Stimulated activated CD4-positive, alpha-beta T cell treated with anti-CD3 and anti-CD28 coated beads, Interleukin-1b, Interleukin-23, amount 100 ng/mL, for 1 hour (primary cell): ENCODE measurements at places on chromosomes 2 and 18.

GRCh38 chr2:16584824-16585540, 80.7 kb downstream of the CYRIA start:
- no peak for DNase-seq

- DNase-seq, result no peak
Observed at GRCh38 chr2:239589270-239589825, 188.5 kb upstream of the HDAC4 start.

DNA sequence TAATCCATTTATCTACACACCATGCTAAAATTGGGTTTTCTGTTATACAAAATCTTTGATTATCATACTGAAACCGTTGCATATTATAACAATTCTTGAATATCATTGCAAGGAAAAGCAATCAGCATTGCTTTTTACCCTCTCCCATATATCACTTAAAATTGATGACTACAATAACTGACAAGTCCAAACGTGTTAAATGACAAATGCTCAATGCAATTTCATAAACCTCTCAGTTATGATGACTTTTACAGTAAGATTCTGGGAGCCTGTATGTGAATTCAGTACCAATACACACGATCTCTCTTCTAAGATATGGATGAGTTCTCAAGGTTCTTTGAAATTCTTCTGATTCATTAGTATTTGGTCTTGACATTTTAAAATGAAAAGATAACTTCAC, 368.5 kb upstream of the TRIB2 start:
- DNase-seq, result no peak

- DNase-seq, result no peak
Observed at GRCh38 chr18:72114801-72115594, 429.1 kb downstream of the CBLN2 start.

GRCh38 chr2:58620093-58620492, 379.0 kb upstream of the FANCL start:
- DNase-seq, result no peak

DNA sequence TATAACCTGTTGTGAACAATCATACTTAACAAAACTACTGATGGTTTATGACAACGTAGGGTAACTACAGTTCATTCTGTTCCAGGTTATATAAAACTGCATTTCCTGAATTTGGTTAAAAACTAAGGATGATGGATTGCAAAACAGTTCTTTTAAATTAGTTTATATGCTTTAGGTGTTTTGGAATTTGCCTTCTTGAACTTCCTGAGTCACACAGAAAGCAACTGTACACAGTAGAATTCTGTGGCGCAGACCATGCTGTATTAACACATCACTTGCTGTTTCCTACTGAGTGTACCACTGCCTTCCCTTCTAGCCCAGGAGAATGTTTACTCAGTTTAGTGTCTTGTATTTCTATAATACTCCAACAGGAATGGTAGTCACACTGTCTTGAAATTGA, 19.4 kb downstream of the ITGB1BP1 start:
- no peak for DNase-seq

GRCh38 chr2:148298196-148298595, 277.3 kb downstream of the MBD5 start:
- DNase-seq, result no peak

DNA sequence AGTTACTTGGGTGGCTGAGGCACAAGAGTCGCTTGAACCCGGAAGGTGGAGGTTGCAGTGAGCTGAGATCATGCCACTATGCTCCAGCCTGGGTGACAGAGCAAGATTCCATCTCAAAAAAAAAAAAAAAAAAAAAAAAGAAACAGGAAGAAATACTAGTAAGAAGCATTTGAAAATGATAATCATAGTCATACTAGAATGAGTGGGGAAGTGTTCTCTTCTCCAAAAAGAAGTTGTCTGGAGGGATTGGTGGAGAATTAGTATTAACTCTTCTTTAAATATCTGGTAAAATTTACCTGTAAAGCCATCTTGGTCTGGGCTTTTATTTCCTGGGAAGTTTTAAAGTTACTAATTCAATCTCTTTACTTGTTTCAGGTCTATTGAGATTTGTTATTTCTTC, 131.8 kb downstream of the FAM210A start:
- DNase-seq, result no peak

DNA sequence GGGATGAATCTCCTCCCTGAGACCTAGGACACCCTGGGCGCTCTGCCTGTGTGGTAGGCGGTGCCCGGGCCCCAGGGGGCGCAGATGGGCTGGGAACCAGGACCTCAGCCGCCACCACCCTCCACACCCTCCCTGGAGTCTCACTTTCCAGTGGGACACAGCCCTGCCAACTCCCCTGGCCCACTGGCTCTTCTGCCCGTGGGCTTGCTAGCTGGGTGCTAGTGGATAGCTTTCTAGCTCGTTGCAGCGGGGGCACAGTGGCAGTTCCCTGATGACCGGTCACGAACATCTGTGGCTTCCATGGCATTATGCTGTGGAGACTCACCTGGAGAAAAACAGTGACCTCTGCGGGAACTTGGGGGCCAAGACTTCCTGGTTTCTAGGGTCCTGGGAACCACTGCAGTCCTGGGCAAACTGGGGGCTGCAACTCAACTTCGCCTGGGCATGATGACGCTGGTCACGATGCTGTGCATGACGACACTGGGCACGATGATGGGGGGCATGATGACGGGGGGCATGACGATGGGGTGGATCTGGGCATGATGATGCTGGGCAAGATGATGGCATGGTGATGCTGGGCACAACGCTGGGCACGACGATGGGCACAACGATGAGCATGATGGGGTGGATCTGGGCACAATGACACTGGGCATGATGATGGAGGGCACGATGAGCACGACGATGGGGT, 31.0 kb upstream of the ALLC start:
- no peak for DNase-seq

DNA sequence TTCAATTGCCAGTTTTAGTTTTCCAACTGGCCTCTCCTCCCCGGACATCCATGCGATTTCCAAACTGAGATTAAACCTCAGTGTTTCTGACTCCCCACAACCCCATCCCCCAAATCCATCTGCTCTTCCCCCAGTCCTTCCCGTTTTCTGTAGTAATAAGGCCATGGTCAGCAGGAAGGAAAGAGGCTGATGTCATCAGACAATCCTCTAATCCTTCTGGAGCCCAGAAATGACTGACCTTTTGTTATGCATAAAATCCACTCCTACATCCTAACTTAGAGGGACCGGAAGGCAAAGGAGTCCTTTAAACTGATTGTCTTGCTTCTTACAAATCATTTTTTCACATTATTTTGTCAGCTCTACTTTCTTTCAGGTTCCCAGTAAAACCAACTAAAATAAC, 155.8 kb downstream of the INO80D start:
- DNase-seq, result no peak

DNA sequence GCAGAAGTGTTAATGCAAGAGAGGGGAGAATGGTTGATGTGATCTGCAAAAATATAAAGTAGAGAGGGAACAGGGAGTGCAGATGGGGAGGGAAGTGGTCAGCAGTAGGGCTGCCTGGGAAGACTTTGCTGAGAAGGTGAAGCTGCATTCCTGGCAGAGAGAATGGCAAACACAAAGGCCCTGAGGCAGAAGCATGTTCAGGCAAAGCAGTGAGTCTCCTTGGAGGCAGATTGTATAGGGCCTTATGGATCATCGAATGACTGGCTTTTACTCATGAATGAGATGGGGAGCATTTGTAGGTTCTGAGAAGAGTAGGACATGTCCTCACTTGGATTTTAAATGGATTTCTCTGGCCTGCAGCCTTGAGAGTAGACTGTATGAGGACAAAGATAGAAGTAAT, 9.5 kb downstream of the ITGA6 start:
- DNase-seq, result no peak

- no peak for DNase-seq
Observed at GRCh38 chr2:165874445-165875039, 79.0 kb downstream of the TTC21B start.

GRCh38 chr2:30252723-30253701, 21.7 kb downstream of the LBH start:
- peak; percentile 37 for DNase-seq

- no peak for DNase-seq
Observed at GRCh38 chr2:70124983-70125480, 37.8 kb downstream of the PCBP1 start.

DNA sequence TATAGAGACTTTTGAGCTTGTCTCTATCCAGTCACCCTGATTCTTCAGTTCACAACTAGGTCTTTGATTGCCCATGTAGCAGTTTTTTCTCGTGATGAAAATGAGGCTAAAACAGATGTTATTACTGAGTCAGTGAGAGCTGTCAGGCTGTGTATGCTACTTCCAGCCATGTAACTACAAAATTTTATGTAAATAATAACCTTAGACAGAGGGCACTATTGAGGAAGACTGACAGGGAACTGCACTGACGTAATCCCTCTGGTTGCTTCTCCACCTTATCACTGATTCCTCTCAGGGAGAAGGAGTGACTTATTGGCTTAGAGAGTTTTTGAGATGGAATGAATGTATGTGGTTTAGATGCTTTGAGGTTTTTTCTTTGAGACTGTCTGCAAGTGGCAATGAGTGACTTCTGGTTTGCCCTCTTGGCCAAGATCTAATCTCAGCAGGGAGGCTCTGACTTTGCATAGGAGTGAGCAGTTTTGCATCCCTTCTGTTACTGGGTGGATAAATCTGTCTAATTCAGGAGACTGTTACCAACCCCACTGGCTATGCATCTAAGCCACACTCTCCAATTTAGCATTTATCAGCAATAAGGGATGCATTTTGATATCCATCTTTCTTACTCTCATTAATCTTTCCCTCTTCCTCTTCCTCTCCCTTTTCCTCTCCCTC, 555.2 kb upstream of the FANCL start:
- DNase-seq, result no peak

GRCh38 chr18:37762076-37762621, 196.6 kb upstream of the CELF4 start:
- DNase-seq, result no peak

GRCh38 chr2:20665243-20666004, 1.5 kb upstream of the GDF7 start:
- no peak for DNase-seq

GRCh38 chr2:112582314-112582746, 2.1 kb upstream of the CHCHD5 start:
- peak; percentile 6 for DNase-seq

DNA sequence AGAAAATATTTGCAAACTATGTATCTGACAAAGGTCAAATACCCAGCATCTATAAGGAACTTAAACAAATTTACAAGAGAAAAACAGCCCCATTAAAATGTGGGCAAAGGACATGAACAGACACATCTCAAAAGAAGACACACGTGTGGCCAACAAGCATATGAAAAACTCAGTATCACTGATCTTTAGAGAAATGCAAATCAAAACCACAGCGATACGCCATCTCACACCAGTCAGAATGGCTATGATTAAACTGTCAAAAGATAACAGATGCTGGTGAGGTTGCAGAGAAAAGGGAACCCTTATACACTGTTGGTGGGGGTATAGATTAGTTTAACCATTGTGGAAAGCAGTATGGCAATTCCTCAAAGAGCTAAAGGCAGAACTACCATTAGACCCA, 64.3 kb upstream of the RBMS1 start:
- no peak for DNase-seq

DNA sequence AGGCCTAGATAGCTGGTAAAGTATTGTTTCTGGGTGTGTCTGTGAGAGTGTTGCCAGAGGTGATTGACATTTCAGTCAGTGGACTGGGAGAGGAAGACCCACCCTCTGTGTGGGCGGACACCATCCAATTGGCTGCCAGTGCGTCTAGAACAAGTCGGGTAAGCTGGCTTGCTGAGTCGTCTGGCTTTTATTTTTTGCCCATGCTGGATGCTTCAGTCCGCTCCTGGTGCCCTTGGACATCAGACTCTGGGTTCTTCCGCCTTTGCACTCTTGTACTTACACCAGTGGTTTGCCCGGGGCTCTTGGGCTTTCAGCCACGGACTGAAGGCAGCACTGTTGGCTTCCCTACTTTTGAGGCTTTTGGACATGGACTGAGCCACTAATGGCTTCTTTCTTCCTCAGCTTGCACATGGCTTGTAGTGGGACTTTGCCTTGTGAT, 24.3 kb downstream of the DIS3L2 start:
- DNase-seq, result no peak

DNA sequence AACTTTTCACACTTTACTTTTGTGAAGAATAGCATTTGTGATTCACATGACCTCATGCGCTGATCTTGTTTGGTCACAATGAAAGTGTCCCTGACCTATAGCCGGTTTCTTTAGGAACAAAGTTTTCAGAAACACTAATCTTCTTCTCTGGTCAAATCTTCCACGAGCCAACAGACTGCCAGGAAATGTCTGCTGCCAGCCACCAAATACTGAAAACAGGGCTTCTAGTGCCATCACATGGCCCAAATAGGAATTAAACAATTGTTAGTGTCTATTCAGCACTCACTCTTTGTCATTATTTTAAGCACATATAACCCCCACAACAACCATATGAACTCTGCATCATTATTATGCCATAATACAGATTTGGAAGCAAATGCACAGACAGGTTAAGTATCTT, 286.5 kb upstream of the SYT4 start:
- DNase-seq, result no peak

GRCh38 chr2:9206991-9207640, 504 bp downstream of the ASAP2 start:
- no peak for DNase-seq

DNA sequence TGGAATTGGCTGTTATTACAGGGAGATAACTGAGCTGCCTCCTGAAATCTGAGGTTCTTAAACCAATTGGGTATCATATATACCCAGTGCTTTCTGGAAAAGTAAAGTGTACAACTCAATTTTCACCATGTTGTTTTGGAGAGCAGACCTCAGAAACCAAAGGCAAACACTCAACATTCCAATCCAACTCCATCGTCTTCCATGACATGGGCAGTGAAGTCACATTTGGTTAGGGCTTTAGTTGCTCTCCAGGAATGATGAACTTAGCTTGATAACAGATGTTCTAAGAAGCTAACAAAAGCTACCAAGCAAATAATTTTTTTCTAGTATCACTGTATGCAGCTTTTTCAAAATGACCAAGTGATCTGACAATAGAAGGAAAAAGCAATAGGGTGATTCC, 107.0 kb upstream of the SLC35G4 start:
- DNase-seq, result no peak
